ENCODE measurements at places on chromosomes 2 and 18.

DNA sequence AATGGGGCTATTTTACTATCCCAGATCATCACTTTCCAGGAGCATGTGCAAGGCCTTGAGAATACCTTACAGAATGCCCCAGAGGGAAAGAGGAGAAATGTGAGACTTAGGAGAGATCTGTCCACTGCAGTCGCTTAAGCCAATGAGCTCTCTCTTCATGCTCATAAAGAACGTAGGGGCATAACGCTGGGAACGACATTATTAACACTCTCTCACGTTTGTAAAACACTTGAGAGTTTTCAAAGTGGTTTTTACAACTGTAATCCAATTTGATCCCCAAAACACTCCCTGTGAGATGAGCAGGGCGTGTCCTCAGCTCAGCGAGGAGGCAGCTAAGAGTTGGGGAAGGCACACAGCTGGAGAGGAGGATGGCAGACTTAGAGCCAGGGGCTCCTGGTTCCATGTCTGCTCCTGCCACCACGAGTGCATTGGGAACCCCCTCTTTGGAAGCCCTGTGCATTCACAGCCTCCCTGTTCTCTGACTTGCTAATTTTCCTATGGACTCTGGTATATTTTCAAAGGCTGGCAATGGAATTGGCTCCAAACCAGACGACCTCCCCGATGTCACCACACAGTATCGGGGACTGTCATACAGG is 97.4 kb downstream of the PLB1 start:
- DNase-seq, result no peak

DNA sequence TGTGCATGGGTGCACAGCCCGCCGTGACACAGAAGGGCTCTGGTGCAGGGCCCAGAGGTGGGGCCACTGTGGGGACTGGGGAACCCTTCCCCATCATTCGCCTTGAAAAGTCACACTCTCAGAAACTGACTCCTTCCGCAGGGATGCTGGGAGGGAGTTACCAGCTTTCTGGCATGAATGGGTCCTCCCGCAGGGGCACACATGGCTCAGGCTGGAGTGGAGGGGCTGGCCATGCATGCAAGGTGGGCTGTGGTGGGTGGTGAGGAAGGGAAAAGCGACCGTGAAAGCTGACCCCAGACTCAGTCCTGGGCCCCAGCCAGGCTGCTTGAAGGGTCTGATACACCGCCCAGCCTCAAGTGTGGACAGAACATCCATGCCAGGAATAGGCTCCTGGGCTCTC is 201.1 kb downstream of the TNS1 start:
- DNase-seq, result no peak

- DNase-seq, result no peak
These were observed 2.1 kb downstream of the CNTNAP5 start for GRCh38 chr2:124027182-124027581.

GRCh38 chr18:44453505-44453904 is 227.2 kb upstream of the SETBP1 start:
- DNase-seq, result no peak

DNA sequence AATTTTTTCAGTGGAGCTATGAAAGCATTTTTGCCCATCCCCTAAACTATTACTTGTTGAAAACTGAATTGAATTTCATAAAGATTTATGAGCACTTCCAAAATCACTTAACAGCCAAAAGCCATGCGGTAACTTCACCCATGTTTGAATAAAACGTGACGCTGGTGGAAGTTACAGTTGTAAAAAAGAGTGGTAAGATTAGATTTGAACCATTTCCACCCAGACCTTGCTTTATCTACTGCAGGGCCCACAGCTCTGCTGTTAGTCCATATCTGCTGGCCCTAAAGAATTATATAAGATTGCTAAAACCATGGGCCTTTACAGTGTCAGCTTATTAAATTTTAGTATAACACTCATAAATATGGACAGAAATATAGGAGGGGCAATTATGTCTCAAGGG is 15.5 kb upstream of the ITGA4 start:
- no peak for DNase-seq

GRCh38 chr2:156320486-156321098 is 11.9 kb downstream of the NR4A2 start:
- DNase-seq, result no peak
